ENCODE measurements at places on chromosomes 5 and 9. TPM values are rescaled to one million over a fixed set of nuclear protein-coding genes. Genes with fewer than 3 reads are reported as not detected.

Gene F12
- not detected for total RNA-seq

Gene SLC36A3
- not detected for total RNA-seq

Gene PCDHGA2
- 7.8 TPM for total RNA-seq

DNA sequence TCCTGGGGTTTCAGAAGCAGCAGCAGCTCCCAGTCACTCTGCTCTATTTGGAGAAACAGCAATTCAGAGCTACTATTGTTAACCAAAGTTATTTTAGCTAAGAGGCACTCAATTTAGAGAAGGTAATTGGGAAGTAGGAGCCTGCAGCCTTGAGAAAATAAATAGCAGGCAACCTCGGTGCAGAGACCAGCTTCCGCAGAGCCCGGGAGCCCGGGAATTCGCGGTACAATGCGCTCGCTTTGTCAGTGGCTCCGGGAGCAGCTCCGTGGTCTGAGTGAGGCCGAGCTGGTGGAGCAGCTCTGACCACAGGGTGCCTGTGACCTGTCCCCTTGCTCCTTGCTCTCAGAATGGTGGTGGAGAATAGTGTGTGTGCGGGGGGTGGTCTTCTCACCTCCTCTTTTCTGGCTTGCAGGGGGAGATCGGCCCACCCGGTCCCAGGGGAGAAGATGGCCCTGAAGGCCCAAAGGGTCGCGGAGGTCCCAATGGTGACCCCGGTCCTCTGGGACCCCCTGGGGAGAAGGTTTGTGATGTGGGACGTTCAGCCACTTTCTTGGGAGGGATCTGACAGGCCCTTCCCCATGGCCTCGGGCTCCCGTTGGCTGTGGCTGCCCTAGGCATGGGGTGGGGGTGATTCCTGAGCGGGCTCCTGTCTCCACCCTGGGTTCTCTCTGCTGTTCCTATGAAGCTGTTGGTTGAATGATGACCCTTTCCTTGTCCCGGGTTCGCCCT, 95.9 kb upstream of the FCN2 start:
- H3K4me3 ChIP-seq = peak overlapping the region; percentile 17
- peaks cover 13% of the 10 kb centered on the region for H3K36me3 ChIP-seq
- no peaks in the 10 kb centered on the region for H3K27me3 ChIP-seq
- peaks cover 54% of the 10 kb centered on the region for H3K4me1 ChIP-seq

- H3K36me3 ChIP-seq = no peaks in the 10 kb centered on the region
- no peak for DNase-seq
- H3K4me1 ChIP-seq = no peaks in the 10 kb centered on the region
These were observed 61.7 kb upstream of the PPP2R2B start for GRCh38 chr5:146940295-146940694.

DNA sequence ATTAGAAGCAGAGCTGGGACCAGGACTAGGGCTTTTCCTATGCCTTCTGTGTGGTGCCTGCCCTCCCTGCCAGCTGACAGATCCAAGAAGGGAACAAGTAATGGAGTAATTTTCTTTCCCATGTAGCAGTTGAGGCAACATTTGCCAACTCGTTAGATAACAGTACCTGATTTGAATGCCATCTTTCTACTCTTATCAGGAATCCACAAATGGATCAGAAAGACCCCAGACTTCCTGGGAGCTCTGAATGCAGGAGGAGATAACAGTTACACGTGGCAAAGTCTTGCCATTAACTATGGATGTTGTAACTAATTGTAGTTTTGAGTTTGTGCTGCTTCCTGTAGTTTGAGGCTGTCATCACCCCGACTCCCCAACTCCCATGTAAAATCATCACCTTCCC, 39.2 kb downstream of the RCL1 start:
- H3K4me3 ChIP-seq = no peak overlapping the region
- no peak for DNase-seq
- no peaks in the 10 kb centered on the region for H3K27me3 ChIP-seq
- peaks cover 15% of the 10 kb centered on the region for H3K4me1 ChIP-seq
- H3K36me3 ChIP-seq = peaks cover 8% of the 10 kb centered on the region

- H3K4me1 ChIP-seq = peaks cover 80% of the 10 kb centered on the region
- DNase-seq = no peak
These were observed 1.4 kb downstream of the PIK3R1 start for GRCh38 chr5:68217047-68217355.

DNA sequence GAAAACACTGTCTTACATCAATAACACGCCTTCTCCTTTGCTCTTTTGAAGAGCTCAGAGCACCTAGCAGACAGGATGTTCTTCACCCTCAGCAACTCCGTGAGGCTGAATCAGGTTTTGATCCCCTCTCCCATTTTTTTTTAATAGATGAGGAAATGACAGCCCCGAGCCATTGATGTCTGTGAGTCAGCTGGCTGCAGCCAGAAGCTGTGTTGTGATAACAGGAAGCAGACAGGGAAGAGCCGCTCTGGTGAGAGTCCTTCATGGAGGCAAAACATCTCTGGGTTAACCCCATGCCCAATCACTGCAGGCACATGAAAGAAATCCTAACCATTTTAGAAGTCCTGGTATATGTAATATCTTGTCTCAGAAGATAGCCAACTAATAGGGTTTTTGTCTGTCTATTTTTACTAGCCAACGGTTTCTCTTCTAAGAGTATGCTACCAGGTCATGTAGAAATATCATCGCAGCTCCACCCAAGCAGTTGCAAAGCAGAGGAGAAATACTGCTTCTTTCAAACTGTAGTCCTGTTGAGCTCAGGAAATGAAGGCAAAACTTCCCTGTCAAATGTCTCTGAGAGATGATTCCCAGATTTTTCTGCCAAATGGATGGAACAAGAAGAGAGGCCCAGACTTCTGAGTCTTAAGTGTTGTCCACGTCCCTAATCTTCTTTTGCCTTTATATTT, 568.9 kb downstream of the CCDC171 start:
- no peak for DNase-seq
- no peaks in the 10 kb centered on the region for H3K27me3 ChIP-seq
- no peaks in the 10 kb centered on the region for H3K4me1 ChIP-seq
- no peak overlapping the region for H3K4me3 ChIP-seq

GRCh38 chr5:111752426-111752965, 4.5 kb downstream of the NREP start:
- H3K4me3 ChIP-seq = no peak overlapping the region
- peaks cover 78% of the 10 kb centered on the region for H3K4me1 ChIP-seq
- DNase-seq = no peak
- no peak overlapping the region for H3K27ac ChIP-seq
- no peaks in the 10 kb centered on the region for H3K27me3 ChIP-seq

- H3K27ac ChIP-seq = peak overlapping the region; percentile 95
- peaks cover 4% of the 10 kb centered on the region for H3K36me3 ChIP-seq
- H3K27me3 ChIP-seq = peaks cover 7% of the 10 kb centered on the region
- peaks cover 55% of the 10 kb centered on the region for H3K4me1 ChIP-seq
- no peak for DNase-seq
These were observed 4.3 kb downstream of the LRRC14B start for GRCh38 chr5:195401-196160.

- H3K27me3 ChIP-seq = no peaks in the 10 kb centered on the region
- H3K36me3 ChIP-seq = no peaks in the 10 kb centered on the region
- no peak overlapping the region for H3K27ac ChIP-seq
- DNase-seq = peak; percentile 40
These were observed 53.6 kb downstream of the SEMA4D start for GRCh38 chr9:89444274-89444673.

DNA sequence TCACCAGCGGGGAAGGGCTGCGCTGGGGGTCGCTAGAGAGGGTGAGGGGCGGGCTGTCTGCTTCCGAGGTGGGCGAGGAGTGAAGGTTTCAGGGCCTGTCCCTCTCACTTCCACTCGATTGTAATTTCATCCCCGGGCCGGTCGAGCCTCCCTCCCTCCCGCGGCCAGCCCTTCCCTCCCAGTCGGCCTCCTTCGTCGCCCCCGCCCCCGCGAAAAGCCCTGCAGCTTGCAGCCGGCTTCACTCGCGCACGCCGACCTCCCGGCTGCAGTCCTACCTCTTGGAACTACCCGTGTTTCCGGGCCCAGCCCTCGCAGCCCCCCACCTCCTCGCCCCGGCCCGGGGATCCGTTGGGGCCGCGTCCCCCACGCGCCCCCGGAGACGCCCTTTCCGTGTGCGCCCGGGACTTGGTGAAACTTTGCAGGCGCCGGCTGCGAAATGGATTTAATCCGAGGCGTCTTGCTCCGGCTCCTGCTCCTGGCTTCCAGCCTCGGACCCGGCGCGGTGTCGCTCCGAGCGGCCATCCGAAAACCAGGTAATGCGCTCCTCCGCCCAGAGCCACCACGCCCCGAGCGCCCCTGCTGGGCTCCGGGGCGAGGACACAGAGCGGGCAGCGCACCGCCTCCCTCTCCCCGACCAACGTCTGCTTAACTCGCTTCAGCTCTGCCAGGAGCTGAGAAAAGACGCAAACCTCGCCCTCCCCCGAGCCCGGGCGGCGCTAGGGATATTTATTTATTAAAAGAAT, at the start of gene EGFLAM:
EGFLAM (plus strand) TSS at position 241 of the 743 bp plus-strand sequence; CDS start at position 437, 196 bp downstream.
- peaks cover 97% of the 10 kb centered on the region for H3K27me3 ChIP-seq
- H3K27ac ChIP-seq = peak within 1 kb of the TSS; percentile 81
- H3K4me3 ChIP-seq = peak within 1 kb of the TSS; percentile 72
- H3K36me3 ChIP-seq = no peaks in the 10 kb centered on the region

- H3K27me3 ChIP-seq = no peaks in the 10 kb centered on the region
- no peaks in the 10 kb centered on the region for H3K36me3 ChIP-seq
These were observed 500.2 kb upstream of the CDH6 start for GRCh38 chr5:30693326-30693725.

DNA sequence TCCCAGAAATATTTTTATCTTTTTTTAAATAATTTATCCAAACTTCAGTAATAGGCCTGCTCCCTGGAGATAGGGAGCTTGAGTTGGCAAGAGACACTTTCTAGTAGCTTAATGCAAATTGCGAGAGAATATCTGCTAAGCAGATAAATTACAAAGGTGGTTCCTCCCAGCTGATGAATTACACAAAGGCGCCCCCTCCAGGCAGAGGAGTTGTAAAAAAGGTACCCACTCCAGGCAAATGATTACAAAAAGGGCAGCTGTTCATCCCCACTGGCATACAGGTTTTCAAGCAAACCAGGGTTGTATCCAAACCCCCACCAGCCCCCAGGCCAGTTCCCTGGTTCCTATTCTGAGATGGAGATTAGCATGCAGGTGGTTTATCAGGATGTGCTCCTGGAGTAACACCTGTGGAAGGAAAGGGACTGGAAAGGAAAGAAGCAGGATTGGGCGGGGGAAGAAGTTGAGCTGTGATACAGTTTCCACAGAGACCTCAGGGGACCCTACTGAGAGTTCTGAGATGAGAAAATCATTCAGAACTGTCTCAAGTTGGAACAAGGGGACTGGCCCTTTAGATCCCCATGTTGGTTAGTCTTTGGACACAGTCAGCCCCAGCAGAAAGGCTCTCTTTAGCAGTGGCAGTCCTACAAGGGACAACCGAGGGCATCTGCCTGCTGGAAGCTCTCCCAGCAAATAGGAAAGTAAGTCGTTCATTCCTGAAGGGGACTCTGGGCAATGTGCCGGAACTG, 25.5 kb downstream of the ESM1 start:
- H3K4me1 ChIP-seq = no peaks in the 10 kb centered on the region
- no peak for DNase-seq
- peaks cover 49% of the 10 kb centered on the region for H3K27me3 ChIP-seq
- no peak overlapping the region for H3K4me3 ChIP-seq

- no peaks in the 10 kb centered on the region for H3K36me3 ChIP-seq
- no peak overlapping the region for H3K4me3 ChIP-seq
These were observed 214.5 kb upstream of the CDH9 start for GRCh38 chr5:27252911-27253310.

DNA sequence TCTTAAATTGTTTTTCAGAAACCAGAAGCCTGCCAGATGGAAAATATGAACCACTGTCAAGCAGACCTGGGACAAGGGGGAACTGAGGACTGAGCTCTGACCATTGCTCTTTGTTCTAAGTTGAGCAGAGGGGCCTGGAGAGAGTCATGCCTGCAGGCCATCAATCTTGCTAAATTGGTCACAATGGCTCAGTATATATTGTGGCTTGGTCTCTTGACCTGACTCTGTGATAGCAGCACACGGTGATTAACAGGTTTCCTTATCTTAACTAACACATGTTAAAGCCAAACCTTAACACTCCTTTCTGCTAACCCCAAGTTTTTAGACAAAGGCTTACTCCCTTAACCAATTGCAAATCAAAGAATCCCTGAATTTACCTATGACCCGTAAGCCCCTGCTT, 1281.2 kb upstream of the NUDT12 start:
- H3K36me3 ChIP-seq = no peaks in the 10 kb centered on the region
- H3K27ac ChIP-seq = no peak overlapping the region
- no peak for DNase-seq
- H3K4me1 ChIP-seq = no peaks in the 10 kb centered on the region

DNA sequence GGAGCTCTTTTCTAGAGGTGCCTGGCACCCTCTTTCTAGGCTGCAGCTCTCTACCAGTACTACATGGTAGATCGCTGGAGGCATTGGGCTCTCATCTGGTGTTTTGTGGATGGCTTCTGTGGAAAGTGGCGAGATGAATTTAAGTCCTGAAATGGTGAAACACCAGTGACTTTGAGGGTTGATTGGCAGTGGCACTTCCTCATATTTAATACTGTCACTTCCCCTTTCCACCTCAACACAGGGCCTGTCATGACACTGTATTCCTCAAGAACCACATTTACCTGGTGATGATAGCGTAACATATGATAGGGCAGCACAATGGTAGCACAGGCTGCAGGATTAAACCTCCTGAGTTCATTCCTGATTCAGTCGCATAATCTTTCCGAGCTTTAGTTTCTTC, 132.1 kb downstream of the KDM4C start:
- no peaks in the 10 kb centered on the region for H3K27me3 ChIP-seq
- no peak for DNase-seq
- H3K36me3 ChIP-seq = peaks cover 25% of the 10 kb centered on the region
- H3K4me1 ChIP-seq = no peaks in the 10 kb centered on the region
- no peak overlapping the region for H3K27ac ChIP-seq
- H3K4me3 ChIP-seq = no peak overlapping the region

Data from left ventricle myocardium inferior (tissue), 1 donor.